ENCODE measurements at places on chromosomes 3 and 15. TPM values are rescaled to one million over a fixed set of nuclear protein-coding genes. Genes with fewer than 3 reads are reported as not detected.

Gene CLDN1
- total RNA-seq: 28.6 TPM

Gene GOLGA6D
- not detected for total RNA-seq

Gene GPR62
- not detected for total RNA-seq

Gene TRNT1
- 34.9 TPM for total RNA-seq

Gene KBTBD13
- 0.02 TPM for total RNA-seq

Gene HRG
- total RNA-seq: not detected

Gene ERICH6
- 0.07 TPM for total RNA-seq

Gene CCDC80
- 50.9 TPM for total RNA-seq

Gene WDR72
- total RNA-seq: 7.6 TPM

Gene INKA1
- 1.6 TPM for total RNA-seq

Gene WWTR1
- 135 TPM for total RNA-seq

Gene CADM2
- total RNA-seq: 0.23 TPM

Gene CASR
- total RNA-seq: not detected

Gene FBLN2
- total RNA-seq: 1.5 TPM

Gene DNAH12
- total RNA-seq: 0.12 TPM

Gene GREM1
- total RNA-seq: 21.2 TPM

Gene GOLGA8G
- total RNA-seq: not detected

Gene GOLGA8T
- 0.66 TPM for total RNA-seq

Gene GRM2
- 0.11 TPM for total RNA-seq

Gene NOX5
- 0.38 TPM for total RNA-seq

Gene EPHA3
- not detected for total RNA-seq

Gene TRIM42
- not detected for total RNA-seq

Gene MNS1
- total RNA-seq: 2.7 TPM

Gene SNAPC5
- 51.7 TPM for total RNA-seq

Gene SLC22A13
- not detected for total RNA-seq

Gene SRGAP3
- 0.31 TPM for total RNA-seq

Gene IMPG2
- not detected for total RNA-seq

Gene TMCO5A
- total RNA-seq: not detected

Gene GABRG3
- total RNA-seq: 0.32 TPM

Gene HRH1
- 9.5 TPM for total RNA-seq

Gene ISL2
- 3.9 TPM for total RNA-seq

Gene FAM3D
- total RNA-seq: not detected

Gene TMEM266
- total RNA-seq: 0.05 TPM

Gene LRRC31
- total RNA-seq: not detected

Gene SYNPR
- not detected for total RNA-seq

Data from A549 treated with DMSO at 1 μM for 4 hours (cell line).